ENCODE measurements at places on chromosomes 13 and 19.

- DNase-seq, result no peak
Observed at GRCh38 chr13:40159736-40160135, 504.3 kb downstream of the COG6 start.

DNA sequence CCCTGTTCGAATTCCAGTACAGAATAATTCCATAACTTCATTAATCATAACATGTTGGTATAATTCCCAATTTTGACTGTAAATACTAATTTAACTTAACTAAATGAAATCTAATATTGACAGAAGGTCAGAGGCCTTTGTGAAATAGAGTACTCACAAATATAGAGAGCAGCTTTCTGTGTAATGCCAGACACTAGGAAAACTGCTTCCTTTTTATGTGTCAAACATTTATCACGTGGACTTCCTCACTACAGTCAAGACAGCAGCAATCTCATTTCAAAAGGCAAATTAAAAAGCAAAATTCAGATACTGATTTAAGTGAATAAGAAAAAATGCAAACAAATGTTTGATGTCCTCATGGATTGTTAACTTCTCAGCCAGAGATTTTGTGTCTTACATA, 13.1 kb downstream of the ITM2B start:
- DNase-seq, result no peak

- no peak for DNase-seq
Observed at GRCh38 chr13:95642999-95643398, 1.5 kb downstream of the DZIP1 start.

GRCh38 chr19:10384580-10384979, 4.2 kb upstream of the TYK2 start:
- DNase-seq, result no peak

GRCh38 chr19:4357095-4357797, 13.9 kb downstream of the MPND start:
- DNase-seq, result no peak

DNA sequence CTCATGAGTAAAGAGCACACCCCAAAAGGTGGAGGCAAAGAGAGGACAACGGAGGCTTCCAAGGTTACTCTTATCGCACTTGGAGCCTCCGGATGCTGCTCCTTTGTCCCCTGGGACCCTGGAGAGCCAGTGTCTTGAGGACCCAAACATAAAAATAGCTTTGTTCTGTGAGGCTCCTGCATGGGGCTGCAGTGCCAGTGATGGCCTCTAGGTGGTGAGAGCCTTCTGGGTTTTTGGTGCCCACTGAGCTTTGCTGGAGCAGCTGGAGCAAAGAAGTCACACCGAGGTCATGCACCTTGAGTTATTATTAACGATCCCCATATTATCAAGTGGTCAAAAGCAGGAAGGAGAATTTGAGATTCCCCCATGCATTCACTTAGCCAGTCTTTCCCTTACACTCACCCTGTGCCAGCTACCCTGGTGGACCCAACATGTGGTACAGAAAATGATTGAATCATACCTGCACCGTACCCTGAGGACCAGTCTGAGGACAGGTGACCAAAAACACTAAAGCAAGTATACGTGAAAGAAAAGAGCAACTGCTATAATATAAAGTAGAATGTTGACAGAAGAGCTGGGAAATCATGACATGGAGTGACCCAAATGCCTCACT, 41.5 kb downstream of the ZNF682 start:
- DNase-seq, result no peak

DNA sequence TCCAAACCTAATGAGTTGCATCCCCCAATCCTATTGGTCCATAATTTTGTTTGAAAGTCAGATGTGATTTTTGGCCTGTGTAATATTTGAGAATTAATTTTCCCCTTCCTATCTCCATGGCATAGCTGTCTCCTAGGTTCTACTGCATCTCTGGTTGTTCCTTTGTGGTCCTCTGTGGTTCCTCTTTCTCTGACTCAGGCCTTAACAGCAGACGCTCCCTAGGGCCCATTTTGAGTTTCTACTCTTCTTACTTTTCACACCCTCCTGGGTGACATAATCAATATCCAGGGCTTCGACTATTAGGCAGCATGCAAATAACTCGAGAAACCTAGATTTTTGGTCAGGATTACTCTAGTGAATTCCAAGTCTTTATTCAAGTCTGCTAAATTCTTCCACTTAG, 160.7 kb downstream of the RFC3 start:
- no peak for DNase-seq

DNA sequence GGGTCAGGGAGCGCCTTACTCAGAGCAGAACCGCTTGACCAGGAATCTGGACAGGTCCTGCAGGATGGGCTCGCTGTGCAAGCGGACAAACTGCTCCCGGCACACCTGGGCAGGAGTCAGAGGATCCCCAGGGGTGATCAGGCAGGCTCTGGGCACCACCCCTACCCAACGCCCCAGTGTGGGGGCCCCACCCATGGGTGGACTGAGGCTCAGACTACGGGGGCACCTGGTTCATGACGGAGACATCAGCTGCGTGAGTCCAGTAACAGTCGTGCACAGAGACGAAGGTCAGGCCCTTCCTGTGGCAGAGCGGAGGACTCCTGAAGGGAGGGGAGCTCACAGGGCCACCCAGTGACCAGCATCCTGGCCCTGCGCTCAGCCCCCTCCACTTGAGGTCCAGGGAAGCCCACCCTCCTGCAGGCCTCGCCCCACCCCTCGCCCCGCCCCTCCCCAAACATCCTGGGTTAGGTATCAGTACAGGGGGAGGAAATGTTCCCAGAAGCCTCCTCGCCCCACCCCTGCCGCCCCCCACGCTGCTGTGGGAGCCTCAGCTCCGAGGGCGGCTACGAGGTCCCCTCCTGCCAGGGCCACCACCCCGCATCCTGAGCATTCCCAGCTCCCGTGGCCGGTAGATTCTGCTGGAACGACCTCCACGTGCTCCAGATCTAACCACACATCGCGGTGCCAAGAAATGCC, 15.6 kb downstream of the POLRMT start:
- no peak for DNase-seq

GRCh38 chr13:59119475-59119874, 1044.3 kb downstream of the DIAPH3 start:
- no peak for DNase-seq

DNA sequence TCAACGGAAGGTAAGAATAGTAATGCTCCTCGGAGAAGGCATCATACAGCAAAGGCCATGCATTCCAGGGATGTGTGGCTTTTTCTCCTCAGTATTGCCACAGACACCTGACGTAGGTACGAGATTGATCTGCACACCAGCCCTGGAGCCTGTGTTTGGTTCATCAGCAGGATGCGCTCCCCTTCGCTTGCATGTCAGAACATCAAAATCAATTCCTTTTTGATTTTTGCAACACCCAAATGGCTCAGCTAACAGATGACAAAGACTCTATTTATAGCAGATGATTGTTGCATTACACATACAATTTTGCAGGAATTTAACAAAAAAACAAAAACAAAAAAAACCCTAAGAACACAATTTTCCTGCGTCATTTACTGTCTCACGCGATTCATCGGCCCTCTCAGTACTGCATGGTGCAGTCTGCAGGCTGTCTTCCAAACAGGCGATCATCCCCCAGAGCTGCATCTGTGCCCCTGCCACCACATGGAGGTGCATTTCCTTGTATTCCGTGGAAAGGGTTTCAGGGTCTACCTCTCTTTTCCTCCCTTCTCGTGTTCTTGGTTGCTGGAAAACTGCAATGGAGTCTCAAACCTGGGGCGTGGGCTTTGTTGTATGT, 207.3 kb downstream of the TEX29 start:
- DNase-seq, result no peak

DNA sequence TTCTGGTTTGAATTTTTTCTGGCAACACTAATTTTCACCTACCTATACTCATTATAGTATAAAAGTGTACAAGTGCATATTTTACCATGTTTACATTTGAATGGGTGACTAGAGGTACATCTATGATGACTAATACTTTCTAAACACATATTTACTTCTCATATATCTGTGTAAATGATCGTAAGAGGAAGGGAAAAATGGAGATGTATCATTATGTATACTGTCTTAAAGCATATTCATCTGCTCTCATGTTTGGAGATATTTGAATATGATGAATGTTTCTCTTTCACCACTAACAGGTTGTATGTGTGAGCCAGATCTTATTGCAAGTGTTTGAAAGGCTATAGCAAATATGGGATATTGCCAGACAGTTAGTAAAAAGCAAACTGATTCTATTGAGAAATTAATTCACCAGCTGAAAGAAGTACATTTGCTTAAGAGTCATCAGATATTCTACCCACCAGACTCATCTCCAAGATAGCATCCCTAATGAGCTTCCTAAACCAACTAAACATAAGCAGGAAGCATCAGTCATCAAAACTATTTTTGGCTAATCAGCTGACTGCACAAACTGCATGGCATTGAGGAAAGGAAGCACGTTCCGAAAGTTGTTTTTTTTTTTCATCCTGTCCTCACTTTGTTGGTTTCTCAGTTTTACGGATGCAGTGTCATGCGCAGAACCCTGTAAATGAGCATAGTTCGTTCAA, 738.2 kb downstream of the GPC5 start:
- no peak for DNase-seq

DNA sequence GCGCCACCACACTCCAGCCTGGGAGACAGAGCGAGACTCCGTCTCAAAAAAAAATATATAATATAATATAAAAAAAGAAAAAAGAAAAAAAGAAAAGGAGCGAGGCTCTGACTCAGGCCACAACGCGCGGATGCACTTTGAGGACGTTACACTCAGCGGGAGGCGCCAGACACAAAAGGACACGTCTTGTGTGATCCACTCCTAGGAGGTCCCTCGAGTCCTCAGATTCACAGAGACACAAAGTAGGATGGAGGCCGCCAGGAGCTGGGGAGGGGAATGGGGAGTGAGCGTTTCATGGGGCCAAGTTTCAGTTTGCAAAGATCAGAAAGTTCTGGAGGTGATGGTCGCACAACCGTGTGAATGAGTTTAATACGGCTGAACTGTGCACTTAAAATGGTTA, 8.5 kb upstream of the ABHD17A start:
- DNase-seq, result no peak

DNA sequence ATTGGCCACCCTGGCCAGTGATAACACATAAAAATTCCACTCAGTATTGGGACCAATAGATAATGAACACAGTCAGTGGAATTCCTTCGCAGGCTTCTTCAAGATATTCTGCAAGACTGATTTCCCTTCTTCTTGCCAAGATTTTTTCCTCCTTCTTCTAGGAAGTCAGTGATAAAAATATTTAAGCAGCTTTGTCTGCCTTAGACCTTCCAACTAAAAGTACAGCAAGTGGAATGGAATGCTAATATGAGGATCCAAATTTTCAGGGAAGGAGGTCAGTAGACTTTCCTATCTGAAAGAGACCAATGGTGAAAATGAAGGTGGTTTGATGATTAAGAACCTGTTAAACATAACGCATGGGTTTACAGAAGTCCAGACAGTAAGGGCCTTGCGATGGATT, 9.6 kb downstream of the STARD13 start:
- peak; percentile 89 for DNase-seq

DNA sequence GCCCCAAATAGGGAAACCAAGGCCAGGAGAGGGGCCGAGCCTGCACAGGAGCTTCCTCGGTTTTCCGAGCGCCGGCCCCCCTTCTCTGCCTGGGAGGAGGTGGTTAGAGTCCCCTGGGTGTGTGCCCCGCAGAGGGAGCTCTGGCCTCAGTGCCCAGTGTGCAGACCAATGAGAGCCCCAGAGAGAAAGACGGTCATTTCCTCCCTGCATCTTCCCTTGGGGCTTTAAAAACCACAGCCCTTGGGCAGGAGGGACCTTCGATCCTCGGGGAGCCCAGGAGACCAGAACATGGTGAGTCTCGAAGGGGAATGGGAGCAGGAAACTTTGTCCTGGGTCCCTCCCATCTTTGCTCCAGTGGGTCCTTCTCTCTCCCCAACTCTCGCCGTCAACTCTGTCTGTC, at the start of gene C5AR1:
C5AR1 (plus strand) TSS at position 254 of the 400 bp plus-strand sequence; CDS start at position 289, 35 bp downstream.
- DNase-seq, result no peak

DNA sequence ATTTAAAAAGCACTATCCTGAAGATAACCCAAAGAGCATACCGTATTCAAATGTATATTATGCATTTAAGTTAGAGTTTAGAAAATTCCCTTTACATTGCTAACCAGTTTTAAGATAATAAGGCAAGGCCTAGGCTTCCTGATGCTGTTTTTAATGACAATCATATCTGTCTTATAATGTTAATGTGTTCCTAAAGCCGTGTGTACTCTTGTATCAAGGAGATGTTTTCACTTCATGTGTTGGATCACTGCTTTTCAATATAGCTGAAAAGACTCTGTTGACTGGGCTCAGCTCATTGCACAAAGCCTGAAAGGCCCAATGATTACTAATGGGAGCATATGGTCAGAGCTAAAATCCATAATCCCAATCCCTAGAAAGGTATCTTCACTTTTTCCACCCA, 81.6 kb downstream of the DACH1 start:
- DNase-seq, result no peak

DNA sequence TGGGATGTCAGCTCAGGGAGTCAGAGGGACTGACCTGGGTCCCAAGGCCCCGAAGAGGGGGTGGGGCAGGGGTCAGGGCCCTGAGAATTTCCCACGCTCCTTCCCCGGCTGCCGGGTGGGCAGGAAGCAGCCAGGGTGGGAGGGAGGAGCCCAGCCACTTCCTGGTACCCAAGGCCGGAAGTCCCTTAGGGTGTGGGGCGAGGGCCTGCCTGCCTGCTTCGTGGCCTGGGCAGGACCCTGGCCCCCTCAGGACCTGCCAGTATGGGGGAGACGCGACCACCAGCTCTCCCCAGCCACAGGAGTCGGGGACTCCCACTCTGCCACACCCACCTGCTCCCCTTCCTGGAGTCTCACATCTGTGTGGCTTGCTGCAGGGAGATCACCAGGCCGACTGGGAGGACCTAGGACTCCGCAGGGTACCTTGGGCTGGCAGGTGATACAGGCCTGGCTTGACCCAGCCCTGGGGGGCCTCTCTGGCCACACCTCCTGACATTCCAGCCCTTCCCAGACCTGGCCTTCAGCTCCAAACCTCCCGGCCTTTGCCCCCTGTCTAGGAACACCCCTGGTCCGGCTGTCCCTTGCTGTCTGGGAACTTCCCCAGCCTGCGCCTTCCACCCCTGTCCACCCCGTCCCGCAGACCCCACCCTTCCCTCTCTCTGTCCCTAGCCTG, 9.8 kb upstream of the CIRBP start:
- DNase-seq, result peak; percentile 71

- DNase-seq, result no peak
Observed at GRCh38 chr19:18730885-18731513, 47.5 kb downstream of the CRTC1 start.

DNA sequence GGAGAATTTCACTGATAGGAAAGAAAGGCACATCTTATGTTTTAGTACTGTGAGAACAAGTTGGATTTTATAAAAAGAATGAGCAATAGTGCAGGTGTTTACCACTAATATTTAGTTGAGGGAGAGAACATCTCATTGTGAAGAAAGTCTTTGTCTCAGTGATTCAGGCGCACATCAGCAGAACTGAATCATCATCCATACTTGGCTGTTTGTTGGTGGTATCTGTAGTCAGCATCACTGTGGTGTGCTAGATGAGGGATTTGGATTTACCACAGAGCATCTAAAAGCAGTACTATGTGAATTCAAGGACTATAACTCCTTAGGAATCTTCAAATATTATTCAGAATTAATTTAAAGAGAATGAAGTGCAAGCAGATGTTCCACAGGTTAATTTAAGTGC, 1380.5 kb upstream of the ATXN8OS start:
- no peak for DNase-seq

DNA sequence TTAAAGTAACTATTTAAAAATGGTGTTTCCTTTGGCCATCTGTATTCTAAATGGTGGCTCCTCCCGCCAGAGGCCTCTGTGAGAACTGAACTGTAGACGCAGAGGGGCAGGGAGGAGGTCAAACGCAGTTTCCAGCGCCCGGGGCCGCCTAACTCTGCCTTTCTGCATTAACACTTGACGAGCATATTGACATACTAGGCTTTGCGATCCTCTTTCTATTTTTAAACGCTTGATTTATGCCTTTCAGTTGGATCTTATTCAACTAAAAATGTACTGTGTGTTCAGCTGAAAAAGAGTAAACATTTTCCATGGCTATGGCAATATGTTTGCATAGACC, 74.7 kb downstream of the SPACA7 start:
- no peak for DNase-seq
